Left renal pelvis (tissue), 4 donors: ENCODE measurements at places on chromosomes 13 and 19.

DNA sequence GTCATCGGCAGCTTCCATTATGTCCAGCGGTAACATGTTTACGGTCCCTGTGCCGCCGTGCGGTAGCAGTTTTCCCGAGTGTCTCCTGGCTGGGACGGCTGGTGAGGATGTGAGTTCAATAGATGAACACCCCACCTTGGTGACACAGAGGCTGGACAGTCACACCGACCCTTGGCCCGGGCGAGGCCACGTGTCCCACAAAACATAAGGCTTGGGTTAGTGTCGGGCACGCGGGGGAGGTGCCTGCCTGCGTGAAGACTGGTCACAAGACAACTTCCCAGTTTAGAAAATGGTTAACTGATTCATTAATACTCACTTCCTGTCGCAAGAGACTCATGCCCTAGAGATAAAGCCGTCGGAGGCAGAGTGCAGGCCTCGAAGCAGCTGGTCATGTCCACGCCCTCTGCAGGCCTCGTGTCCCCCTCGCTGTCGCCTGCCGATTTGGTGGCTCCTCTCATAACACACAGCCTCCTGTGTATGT, 17.2 kb downstream of the RASA3 start:
- DNase-seq: no peak

DNA sequence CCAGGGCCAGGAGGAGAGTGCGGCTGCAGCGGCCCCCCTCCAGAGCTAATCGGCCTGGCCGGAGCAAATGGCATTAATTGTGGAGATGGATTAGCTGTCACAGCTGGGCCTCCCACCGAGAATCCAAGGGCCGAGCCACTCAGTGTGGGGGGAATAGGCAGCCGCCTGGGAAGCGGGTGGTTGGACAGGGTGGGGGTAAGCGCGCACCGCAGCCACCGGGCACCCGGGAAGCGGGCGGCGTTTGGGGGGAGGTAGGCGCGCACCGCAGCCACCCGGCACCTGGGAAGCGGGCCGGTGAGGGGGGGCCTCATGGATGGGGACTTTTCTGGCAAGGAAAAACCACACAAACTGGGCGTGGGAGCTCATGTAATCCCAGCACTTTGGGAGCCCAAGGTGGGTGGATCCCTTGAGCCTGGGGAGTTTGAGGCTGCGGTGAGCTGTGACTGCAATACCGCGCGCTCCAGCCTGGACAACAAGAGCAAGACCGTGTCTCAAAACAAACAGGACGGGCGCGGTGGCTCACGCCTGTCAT, 9.7 kb downstream of the R3HDM4 start:
- no peak for DNase-seq

- no peak for DNase-seq
Observed at GRCh38 chr13:46348961-46349360, 38.1 kb downstream of the RUBCNL start.

GRCh38 chr13:95235974-95236373, 65.3 kb downstream of the ABCC4 start:
- DNase-seq: no peak

DNA sequence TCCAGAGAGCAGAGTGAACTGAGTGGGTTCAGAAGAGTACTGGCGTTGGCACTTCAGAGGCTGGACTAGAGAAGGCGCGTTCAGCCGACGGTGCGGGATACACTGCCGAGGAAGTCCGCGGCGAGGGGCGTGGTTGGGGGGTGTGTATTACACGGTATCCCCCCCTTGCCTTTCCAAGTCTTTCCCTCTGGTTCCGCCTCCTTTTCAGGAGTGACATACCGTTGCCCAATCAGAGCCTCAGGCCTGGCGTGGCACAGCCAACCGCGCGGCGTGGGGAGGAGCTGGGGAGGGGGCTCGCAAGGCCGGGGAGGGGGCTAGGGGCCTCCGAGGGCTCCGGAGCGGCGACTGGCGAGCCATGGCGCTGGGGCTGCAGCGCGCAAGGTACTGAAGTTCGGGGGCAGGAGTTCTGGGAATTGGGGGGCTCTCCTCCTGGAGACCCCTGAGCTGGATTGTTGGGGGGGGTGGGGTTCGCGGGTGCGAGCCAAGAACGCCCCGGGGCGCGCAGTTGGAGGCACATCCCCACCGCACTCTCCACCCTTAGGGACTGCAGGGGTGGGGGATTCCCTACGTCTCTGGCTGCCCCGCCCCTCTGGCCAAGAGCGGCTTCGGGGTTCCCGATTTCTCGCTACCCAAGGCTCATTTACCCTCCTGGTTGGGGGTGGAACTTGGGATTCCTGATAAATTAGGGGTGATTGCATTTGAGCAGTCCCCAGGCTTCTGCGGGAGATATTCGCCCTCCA, at the start of gene HIF3A:
TSS of gene HIF3A (plus strand) at position 321 of the 740 bp plus-strand sequence. CDS start at position 356, 35 bp downstream.
- peak; percentile 85 for DNase-seq

GRCh38 chr13:104678161-104678560, 1611.9 kb upstream of the SLC10A2 start:
- DNase-seq: no peak

DNA sequence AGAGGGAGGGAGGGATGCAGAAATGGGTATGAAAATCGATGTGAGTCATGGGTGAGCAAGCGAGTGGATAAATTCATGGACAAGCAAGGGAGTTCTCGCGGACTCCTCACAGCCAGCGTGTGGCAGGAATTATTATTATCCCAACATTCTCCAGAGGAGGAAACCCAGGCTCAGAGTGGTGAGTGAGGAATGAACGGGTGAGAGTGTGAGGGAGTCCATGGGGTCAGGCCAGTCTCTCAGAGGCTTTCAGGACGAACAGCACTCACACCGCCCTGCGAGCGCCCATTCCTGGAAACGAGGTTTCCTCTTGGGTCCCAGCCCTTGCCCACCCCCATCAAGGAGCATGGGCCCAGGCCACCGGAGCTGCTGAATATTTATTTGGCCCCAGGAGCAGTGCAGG, 6.3 kb upstream of the DNAAF3 start:
- DNase-seq: no peak

GRCh38 chr19:39237200-39238184, 7.3 kb downstream of the IFNL3 start:
- no peak for DNase-seq

GRCh38 chr13:84208246-84208910, 326.1 kb upstream of the SLITRK1 start:
- DNase-seq: no peak

GRCh38 chr19:33551676-33552075, 30.1 kb upstream of the PEPD start:
- no peak for DNase-seq

- no peak for DNase-seq
Observed at GRCh38 chr13:100344544-100344943, 244.0 kb downstream of the GGACT start.

DNA sequence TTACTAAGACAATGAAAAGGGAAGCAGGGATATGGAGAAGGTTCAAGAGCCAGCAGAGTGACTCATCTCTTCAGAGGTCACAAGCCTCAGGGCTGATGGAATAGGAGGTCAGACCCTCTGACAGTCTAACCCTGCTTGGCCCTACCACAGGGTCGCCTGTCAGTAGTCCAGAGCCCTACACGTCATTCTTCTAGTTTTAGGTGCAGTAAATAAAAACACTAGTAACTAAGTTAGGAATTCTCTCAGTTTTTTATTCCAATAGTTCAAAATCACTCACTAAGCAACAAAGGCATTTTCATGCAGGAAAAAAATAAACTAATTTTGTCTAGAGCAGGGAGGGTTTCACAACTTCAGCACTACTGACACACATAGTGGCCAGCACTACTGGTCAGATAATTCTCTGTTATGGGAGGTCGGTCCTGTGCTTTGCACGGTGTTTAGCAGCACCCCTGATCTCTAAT, 27.2 kb downstream of the FOXO1 start:
- no peak for DNase-seq

GRCh38 chr13:65768545-65768944, 1461.6 kb downstream of the PCDH9 start:
- DNase-seq: no peak

GRCh38 chr19:10855879-10856522, 7.8 kb downstream of the C19orf38 start:
- no peak for DNase-seq

- DNase-seq: no peak
Observed at GRCh38 chr19:6086068-6086788, 24.1 kb downstream of the RFX2 start.

- DNase-seq: no peak
Observed at GRCh38 chr19:38209152-38209551, 14.9 kb downstream of the DPF1 start.

GRCh38 chr19:46766569-46767317, 20.5 kb upstream of the STRN4 start:
- DNase-seq: no peak

- no peak for DNase-seq
Observed at GRCh38 chr13:84684804-84685203, 802.5 kb upstream of the SLITRK1 start.

DNA sequence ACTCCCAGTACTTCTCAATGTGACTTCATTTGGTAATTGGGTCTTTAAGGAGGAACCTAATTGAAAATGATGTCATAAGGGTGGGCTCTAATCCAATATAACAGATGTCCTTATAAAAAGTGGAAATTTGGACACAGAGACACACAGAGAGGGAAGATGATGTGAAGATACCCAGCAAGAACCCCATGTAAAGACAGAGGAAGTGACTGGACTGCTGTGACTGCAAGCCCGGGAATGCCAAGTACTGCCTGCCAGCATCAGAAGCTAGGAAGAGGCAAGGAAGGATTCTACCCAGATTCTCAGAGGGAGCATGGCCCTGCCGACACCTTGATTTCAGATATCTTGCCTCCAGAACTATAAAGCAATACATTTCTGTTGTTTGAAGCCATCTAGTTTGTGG, 239.3 kb downstream of the KCTD12 start:
- DNase-seq: no peak

DNA sequence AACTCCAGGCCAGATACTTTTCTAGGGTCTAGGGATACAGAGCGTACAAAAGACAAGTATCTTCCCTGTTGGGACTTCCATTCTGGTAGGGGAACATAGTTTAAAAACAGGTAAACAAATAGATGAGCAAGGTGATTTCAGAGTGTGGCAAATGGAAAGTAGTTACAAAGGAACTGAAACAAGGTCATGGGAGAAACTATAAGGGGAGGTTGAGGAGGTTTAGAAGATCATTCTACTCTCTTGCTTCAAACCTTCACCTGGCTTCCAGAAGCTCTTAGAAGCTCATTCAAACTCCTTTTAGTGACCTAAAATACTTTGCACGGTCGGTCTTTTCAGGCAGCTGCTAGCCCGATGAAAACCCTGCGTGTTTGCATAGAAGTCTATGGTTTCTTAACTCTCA, 9.1 kb downstream of the FFAR2 start:
- DNase-seq: no peak

GRCh38 chr19:18147396-18147795, 5.6 kb upstream of the PIK3R2 start:
- DNase-seq: no peak

- DNase-seq: no peak
Observed at GRCh38 chr19:51652266-51652665, 5.6 kb upstream of the SIGLEC14 start.

GRCh38 chr13:113997845-113998751, 24.2 kb upstream of the C13orf46 start:
- DNase-seq: no peak

GRCh38 chr13:112270951-112271350, 105.2 kb upstream of the SPACA7 start:
- no peak for DNase-seq

- DNase-seq: no peak
Observed at GRCh38 chr19:738509-739128, 12.3 kb upstream of the MISP start.

- DNase-seq: no peak
Observed at GRCh38 chr19:3518255-3518654, 12.1 kb downstream of the FZR1 start.

- DNase-seq: no peak
Observed at GRCh38 chr13:72651144-72651543, 76.3 kb downstream of the MZT1 start.

- no peak for DNase-seq
Observed at GRCh38 chr13:109517517-109517916, 268.9 kb downstream of the IRS2 start.

DNA sequence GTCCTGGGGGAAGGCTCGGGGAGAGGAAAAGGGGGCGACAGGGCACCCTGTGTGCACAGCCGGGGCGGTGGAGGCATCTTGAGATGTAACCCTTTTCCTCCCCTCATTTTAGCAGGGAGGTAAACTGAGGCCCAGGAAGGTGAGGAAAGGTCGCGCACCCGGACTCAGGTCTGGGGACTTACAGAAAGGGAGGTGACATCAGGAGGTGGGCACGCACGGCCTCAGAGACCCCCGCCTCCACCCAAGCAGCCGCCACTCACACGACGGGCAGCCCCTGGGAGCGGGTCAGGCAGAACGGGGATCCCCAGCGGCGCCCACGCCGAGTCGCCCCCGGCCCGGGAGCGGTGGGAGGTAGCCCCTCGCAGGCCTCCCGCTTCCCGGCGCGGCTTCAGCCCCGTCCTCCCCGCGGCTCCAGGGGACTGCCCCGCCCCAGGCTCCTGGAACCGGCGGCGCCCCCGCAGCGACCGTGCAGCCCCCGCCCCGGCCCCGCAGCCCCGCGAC, 477 bp downstream of the PIP5K1C start:
- DNase-seq: no peak

DNA sequence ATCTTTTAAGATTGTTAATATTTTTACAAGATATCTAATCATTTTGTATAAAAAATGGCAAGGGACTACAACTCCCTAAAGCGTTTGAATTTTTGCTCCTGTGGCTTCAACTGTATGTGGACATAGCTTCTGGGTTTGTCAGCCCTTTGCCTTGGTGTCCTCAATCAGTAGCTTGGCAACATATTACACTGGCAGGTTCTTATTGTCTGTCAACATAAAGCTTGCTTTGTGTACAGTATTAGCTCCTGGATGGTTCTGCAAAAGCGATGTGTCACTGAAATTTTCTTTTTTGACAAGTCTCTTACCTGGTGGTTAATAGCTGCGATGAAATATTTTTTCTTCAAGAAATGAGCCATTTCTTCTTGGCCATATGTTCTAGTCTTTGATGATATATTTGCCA, 190.0 kb downstream of the HS6ST3 start:
- DNase-seq: no peak

GRCh38 chr13:98416408-98416807, 160.5 kb downstream of the STK24 start:
- DNase-seq: no peak

DNA sequence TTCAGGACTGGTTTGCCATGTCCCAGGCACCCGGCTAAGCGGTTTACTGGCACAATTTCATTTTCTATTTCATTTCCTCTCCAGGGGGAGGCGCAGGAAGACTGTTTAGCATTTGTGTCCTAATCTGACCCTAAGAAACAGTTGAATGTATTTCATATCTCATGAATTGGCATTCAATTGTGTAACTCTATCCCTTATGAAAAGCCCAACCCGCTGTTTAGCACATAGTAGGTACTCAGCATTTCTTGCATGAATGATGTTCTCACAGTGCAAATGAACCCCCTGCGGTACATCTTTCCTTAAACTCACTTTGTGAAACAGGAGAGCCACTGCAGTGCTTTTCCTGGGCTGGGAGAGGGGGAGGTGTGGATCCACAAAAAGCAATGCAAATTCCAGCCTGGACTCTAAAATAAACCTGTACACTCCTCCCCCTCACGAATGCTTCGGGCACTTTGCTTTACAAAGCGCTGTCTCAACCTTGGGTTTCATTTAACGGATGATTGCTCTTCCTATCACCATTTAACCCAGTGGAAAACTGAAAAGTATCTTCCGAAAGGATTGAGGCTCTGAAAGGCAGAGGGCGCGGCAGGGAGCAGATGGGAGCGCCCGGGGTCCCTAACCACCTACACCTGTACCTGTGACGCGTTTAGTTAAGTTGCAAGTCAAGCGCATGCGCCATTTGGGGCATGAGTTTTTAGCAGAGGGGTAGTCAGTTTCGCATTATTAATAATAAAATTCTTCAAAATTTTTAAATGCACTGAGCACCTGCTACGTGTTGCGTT, 1.2 kb upstream of the EEF2 start:
- DNase-seq: no peak

- DNase-seq: no peak
Observed at GRCh38 chr13:25687471-25688225, 315.9 kb downstream of the ATP8A2 start.
